Left lung (tissue), 14 donors: ENCODE measurements at places on chromosomes 16 and 17. TPM values are rescaled to one million over a fixed set of nuclear protein-coding genes. Genes with fewer than 3 reads are reported as not detected.

The CES3 gene
- total RNA-seq, result 1.6 TPM

The PRSS8 gene
- 61.2 TPM for total RNA-seq

The FA2H gene
- 6.5 TPM for total RNA-seq

The MATCAP1 gene
- total RNA-seq, result 44.7 TPM

The ESRP2 gene
- total RNA-seq, result 62.6 TPM

The TP53TG3F gene
- total RNA-seq, result 0.15 TPM

The KLHL10 gene
- not detected for total RNA-seq
